ENCODE measurements at places on chromosomes 4 and X. TPM values are rescaled to one million over a fixed set of nuclear protein-coding genes. Genes with fewer than 3 reads are reported as not detected.

GRCh38 chr4:80425124-80426100, 89.9 kb downstream of the CFAP299 start:
- H3K36me3 ChIP-seq = no peaks in the 10 kb centered on the region
- no peaks in the 10 kb centered on the region for H3K4me1 ChIP-seq

GRCh38 chrX:43176686-43177085, 398.7 kb upstream of the PPP1R2C start:
- H3K27ac ChIP-seq = no peak overlapping the region
- no peaks in the 10 kb centered on the region for H3K27me3 ChIP-seq
- H3K4me3 ChIP-seq = no peak overlapping the region
- no peaks in the 10 kb centered on the region for H3K36me3 ChIP-seq
- no peaks in the 10 kb centered on the region for H3K4me1 ChIP-seq

GRCh38 chr4:77800483-77801259, 18.5 kb downstream of the CNOT6L start:
- no peak for DNase-seq
- H3K4me3 ChIP-seq = peak overlapping the region; percentile 34
- H3K27ac ChIP-seq = peak overlapping the region; percentile 30
- H3K36me3 ChIP-seq = no peaks in the 10 kb centered on the region
- H3K27me3 ChIP-seq = no peaks in the 10 kb centered on the region

- no peaks in the 10 kb centered on the region for H3K27me3 ChIP-seq
- DNase-seq = no peak
- H3K4me1 ChIP-seq = no peaks in the 10 kb centered on the region
Measured at GRCh38 chr4:144509088-144510015, 136.6 kb upstream of the HHIP start.

- DNase-seq = no peak
- no peaks in the 10 kb centered on the region for H3K36me3 ChIP-seq
- no peak overlapping the region for H3K27ac ChIP-seq
- H3K4me3 ChIP-seq = no peak overlapping the region
- peaks cover 3% of the 10 kb centered on the region for H3K4me1 ChIP-seq
Measured at GRCh38 chr4:128663325-128663724, 146.2 kb upstream of the JADE1 start.

GRCh38 chr4:107665001-107665400, 55.0 kb downstream of the PAPSS1 start:
- H3K36me3 ChIP-seq = no peaks in the 10 kb centered on the region
- H3K4me1 ChIP-seq = no peaks in the 10 kb centered on the region
- H3K4me3 ChIP-seq = no peak overlapping the region
- no peak for DNase-seq
- no peaks in the 10 kb centered on the region for H3K27me3 ChIP-seq

GRCh38 chrX:37349221-37350033, at the start of gene PRRG1:
PRRG1 (plus strand) TSS chrX:37349364; CDS start chrX:37406250, 56,886 bp downstream.
- peak; percentile 74 for DNase-seq
- peaks cover 5% of the 10 kb centered on the region for H3K4me1 ChIP-seq
- peaks cover 4% of the 10 kb centered on the region for H3K27me3 ChIP-seq
- peak within 1 kb of the TSS; percentile 89 for H3K27ac ChIP-seq
- peak within 1 kb of the TSS; percentile 78 for H3K4me3 ChIP-seq

- H3K4me1 ChIP-seq = no peaks in the 10 kb centered on the region
- H3K36me3 ChIP-seq = no peaks in the 10 kb centered on the region
- no peak overlapping the region for H3K4me3 ChIP-seq
Measured at GRCh38 chr4:80172203-80172602, 25.1 kb upstream of the PRDM8 start.

- no peaks in the 10 kb centered on the region for H3K4me1 ChIP-seq
- no peak overlapping the region for H3K27ac ChIP-seq
- peaks cover 45% of the 10 kb centered on the region for H3K27me3 ChIP-seq
- H3K4me3 ChIP-seq = no peak overlapping the region
- no peaks in the 10 kb centered on the region for H3K36me3 ChIP-seq
Measured at GRCh38 chrX:103663981-103664762, 22.3 kb downstream of the MORF4L2 start.

GRCh38 chr4:182288534-182288933, 45.3 kb downstream of the TENM3 start:
- no peaks in the 10 kb centered on the region for H3K27me3 ChIP-seq
- no peak for DNase-seq
- no peaks in the 10 kb centered on the region for H3K36me3 ChIP-seq
- no peaks in the 10 kb centered on the region for H3K4me1 ChIP-seq
- no peak overlapping the region for H3K27ac ChIP-seq
- H3K4me3 ChIP-seq = no peak overlapping the region

GRCh38 chrX:31320740-31321139, 248.9 kb upstream of the FTHL17 start:
- no peaks in the 10 kb centered on the region for H3K36me3 ChIP-seq
- no peaks in the 10 kb centered on the region for H3K27me3 ChIP-seq
- H3K27ac ChIP-seq = no peak overlapping the region
- H3K4me1 ChIP-seq = no peaks in the 10 kb centered on the region
- H3K4me3 ChIP-seq = no peak overlapping the region
- no peak for DNase-seq

- H3K4me3 ChIP-seq = no peak overlapping the region
- peaks cover 35% of the 10 kb centered on the region for H3K4me1 ChIP-seq
- H3K27ac ChIP-seq = peak overlapping the region; percentile 57
- H3K36me3 ChIP-seq = no peaks in the 10 kb centered on the region
- no peaks in the 10 kb centered on the region for H3K27me3 ChIP-seq
Measured at GRCh38 chr4:118955515-118955914, 66.9 kb downstream of the SYNPO2 start.

GRCh38 chr4:68613752-68614151, 37.6 kb upstream of the UGT2B17 start:
- H3K27ac ChIP-seq = no peak overlapping the region
- DNase-seq = no peak
- no peaks in the 10 kb centered on the region for H3K36me3 ChIP-seq
- H3K27me3 ChIP-seq = no peaks in the 10 kb centered on the region
- H3K4me3 ChIP-seq = no peak overlapping the region
- no peaks in the 10 kb centered on the region for H3K4me1 ChIP-seq

DNA sequence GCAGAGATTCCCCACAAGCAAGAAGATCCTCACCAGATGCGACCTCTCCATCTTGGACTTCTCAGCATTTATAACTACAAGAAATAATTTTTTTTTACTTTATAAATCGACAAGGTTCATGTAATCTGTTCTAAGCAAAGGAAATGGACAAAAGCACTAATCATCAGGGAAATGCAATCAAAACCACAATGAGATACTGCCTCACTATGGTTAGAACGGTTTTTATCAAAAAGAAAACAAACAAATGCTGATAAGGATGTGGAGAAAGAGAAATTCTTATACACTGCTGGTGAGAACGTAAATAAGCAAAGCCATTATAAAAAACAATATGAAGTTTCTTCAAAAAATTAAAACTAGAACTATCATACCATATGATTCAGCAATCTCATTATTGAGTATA, 1382.6 kb downstream of the ARAP2 start:
- no peak overlapping the region for H3K27ac ChIP-seq
- no peak overlapping the region for H3K4me3 ChIP-seq
- H3K27me3 ChIP-seq = no peaks in the 10 kb centered on the region
- no peaks in the 10 kb centered on the region for H3K4me1 ChIP-seq

GRCh38 chr4:128597500-128597899, 212.0 kb upstream of the JADE1 start:
- no peak for DNase-seq
- H3K36me3 ChIP-seq = no peaks in the 10 kb centered on the region
- peaks cover 32% of the 10 kb centered on the region for H3K4me1 ChIP-seq

GRCh38 chr4:40264995-40265909, 68.4 kb downstream of the RHOH start:
- no peaks in the 10 kb centered on the region for H3K36me3 ChIP-seq
- no peak for DNase-seq
- no peaks in the 10 kb centered on the region for H3K4me1 ChIP-seq

GPR143 gene
- not detected for total RNA-seq

UBA1 gene
- 145 TPM for total RNA-seq

HMGN5 gene
- total RNA-seq = 1.7 TPM

UGT2B17 gene
- not detected for total RNA-seq

CSAG3 gene
- not detected for total RNA-seq

Data from psoas muscle (tissue), 8 donors.